ENCODE measurements at places on chromosomes 6 and 20.

- no peak for DNase-seq
These were observed 27.5 kb downstream of the EPB41L1 start for GRCh38 chr20:36181934-36182603.

DNA sequence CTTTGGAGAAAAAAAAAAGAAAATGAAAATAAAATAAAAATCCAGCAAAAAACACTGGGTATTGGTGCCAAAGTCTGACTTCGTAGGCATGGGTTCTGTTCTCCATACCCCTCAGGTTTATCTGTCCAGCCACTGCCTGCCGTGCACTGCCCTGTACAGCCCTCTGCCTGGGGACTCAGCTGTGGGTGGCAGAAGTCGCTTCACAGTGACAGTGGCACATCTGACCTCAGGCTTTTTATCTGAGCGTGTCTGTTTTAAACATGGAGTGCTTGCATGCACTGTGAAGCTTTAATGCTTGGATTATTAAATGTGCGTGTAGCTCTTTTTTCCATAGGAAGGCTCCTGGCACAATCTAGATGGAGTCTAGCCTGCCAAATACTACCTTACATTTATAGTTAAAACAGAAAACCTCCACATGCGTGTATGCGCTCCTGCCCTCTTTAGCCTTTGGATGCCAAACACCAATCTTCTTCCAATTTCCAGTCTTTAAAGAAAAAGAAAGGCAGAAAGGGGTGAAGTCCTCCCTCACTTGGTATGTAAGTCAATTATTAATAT lies 375.5 kb downstream of the UTRN start:
- DNase-seq: no peak

DNA sequence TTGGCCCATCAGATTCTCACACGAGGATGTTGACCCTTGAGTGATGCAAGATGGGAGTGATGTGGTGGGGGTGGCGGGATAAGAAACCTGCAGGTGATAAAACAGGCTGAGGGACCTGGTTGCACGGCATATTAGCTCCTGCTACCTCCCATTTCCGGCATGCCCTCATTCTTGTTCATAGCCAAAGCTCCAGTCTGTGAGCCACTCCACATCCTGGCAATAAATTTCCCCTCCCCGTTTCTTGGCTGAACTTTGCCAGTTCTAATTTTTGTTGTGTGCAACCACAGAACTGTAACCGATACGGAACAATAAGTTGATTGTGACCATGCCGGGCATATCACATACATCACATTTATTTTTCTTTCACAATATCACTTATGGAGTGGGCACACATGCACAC lies 41.6 kb upstream of the NFATC2 start:
- DNase-seq: no peak

GRCh38 chr20:47400685-47401084 lies 44.2 kb upstream of the ZMYND8 start:
- no peak for DNase-seq

GRCh38 chr20:32845786-32846185 lies 12.9 kb upstream of the EFCAB8 start:
- DNase-seq: no peak

- DNase-seq: no peak
These were observed 17.7 kb downstream of the LOC128125822 start for GRCh38 chr6:63589952-63590411.

DNA sequence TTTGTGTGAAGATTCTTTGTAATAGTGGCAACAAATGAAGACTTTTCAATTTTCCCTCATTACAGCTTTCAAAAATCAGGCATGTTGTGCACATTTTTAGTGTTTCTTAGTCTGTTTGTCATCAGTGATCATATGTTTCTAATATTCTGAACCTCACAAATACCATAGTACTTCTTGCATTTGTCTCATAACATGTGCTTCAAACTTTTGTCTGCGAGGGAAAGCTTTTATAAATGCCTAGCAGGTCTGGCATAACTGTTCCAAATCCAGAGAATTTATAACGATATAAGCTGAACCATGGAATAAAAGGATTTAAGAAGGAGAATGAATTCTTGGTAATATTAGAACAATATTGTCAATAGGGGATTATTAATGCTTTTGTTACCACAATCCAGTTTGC lies 670.2 kb downstream of the RFPL4B start:
- no peak for DNase-seq

GRCh38 chr6:109977791-109978173 lies 329 bp upstream of the GPR6 start:
- no peak for DNase-seq

GRCh38 chr6:50816115-50816675 lies 2.5 kb upstream of the TFAP2B start:
- peak; percentile 12 for DNase-seq

DNA sequence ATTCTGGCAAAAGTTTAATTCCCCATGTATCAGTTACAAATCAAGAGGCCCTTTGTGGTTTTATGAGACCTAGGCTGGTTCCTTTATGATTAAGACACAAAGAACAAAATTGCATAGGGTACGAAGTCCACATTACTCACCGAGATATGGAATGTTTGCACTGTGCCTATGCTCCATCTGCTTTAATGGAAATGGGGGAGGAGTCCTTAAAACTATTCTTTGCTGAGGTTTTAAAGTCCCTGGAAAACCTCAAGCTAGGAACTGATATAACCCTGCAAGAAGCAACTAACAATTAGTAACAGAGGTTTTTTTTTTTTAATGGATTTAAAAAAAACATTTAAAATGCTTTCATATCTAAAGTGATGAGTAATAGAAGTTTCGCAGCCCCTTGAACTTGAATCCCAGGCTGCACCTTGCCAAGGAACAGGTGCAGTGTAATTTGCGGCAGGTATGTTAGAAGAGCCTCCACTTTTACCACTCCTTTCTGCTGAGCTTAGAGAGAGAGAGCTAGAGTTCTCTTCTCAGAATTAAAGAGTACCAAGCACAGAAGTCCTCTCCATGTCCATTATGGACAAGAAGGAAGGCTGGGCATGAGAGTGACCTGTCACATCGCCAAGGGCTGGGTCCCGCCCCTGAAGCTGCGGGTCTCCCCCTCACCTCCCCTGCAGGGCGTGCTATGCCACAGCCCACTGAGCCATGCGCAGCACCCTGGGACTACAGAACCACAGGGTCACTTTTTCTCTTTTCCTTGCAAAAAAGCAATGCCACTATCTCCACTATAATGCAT lies 2.3 kb downstream of the SERPINB1 start:
- no peak for DNase-seq

DNA sequence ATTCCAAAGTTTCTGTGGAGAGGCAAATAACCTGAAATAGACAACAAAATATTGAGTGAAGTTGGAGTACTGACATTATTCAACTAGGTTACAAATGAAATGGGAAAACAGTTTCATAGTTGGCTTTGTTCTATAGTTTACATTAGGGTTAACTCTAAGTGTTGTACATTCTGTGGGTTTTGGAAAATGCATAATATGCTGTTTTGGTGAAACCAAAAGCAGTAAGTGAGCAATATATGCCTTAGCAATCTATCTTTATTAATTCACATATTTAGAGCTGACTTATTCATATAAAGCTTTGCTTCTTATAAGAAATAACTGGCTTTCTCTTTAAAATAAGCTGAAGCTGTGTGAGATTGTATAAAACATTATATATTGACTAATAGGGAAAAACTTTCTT lies 157.5 kb upstream of the AHI1 start:
- DNase-seq: no peak

DNA sequence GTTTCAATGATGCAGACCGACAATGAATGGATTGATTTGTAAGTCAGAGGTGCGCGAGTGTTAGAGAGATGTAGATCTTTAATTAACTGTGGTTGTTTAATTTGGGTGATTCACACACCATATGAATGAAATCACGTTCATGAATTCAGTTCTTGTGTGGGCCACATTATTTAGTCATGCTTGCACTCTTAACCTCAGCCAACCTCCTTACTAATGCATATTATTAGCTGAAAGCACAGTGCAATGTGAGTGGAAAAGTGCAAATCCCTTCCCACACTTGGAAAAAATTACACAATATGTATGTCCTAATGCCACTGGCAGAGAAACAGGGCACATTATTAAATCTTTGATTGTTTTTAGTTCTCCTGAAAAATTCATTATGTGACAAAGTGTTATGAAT lies 512.5 kb downstream of the BCKDHB start:
- no peak for DNase-seq

- DNase-seq: no peak
These were observed 1.9 kb upstream of the SLC35D3 start for GRCh38 chr6:136920216-136920615.

DNA sequence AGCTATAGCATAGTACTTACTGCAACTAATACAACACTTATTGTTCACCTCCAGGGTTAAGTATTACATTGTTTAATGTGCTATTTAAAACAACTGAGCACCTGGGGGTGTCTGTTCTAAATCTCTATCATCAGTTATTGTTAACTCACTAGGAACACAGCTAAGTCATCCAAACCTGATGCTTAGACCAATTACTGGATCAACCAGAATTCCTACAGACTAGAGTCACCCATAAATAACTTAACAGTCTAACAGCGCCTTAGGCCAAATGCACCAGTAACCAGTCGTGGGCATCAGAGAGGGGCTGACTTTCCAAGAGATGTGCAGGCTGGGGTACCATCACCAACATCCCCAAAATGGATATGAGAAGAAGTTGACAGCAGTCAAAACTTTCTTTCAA lies 110.7 kb downstream of the ADTRP start:
- DNase-seq: no peak

DNA sequence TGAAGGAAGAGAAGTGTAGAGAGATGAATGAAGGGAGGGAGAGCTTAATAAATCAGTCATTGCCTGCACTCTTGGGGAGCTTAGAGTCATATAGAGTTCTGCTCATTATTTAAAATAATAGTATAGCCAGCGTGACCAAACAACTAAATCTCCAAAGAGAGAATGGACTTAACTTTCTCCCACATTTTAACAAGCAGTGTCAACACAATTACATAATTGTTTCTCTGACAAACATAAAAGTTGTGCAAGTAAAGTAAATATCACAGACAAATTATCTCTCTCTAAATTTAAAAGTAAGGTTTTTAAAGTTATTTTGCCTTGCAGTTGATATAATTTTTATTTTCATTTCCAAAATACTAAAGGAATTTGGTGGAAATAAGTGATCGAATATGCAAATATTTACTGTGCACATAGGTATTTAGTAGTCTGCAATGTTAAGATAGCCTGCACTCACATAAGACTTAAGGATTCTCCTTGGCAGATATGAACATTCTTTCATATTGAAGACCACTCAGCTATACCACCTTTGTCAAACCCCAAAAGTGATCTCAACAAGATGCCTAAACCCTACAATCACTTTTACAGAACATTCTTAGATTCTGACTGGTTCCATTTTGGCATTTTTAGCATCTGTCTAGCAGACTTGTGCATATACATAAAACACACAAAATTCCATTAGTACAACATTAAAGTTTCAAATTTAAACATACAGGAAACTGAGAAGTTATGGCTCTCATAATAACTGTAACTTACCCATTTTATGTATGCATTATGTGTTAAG lies 67.7 kb downstream of the KIF6 start:
- no peak for DNase-seq

DNA sequence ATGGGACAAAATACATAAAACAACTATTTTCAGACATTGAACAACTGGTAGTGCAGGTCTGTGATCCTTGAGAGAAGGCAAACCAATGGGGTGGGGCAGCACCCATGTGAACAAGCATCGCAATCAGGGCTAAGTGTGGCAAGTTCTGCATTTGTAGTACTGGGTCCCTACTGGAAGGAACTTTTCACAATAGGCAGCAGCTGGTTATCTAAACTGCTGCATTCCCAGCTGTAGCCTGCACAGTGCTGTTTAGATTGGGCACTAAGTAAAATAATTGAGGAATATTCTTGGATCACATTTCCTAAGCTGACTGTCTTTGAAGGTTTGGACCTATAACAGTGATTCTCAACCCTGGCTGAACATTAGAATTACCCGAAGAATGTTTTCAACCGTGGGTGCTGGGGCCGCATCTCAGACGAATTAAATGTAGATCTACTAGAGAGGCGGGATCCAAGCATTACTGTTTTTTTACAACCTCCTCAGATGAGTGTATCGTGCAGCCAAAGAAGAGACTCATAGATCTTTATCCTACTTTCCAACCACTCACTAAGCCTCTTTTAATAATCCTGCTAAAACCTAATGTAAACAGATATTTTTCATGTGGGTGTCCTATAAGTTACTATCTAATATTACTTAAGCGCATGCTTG lies 12.4 kb upstream of the MAP3K4 start:
- DNase-seq: no peak

- DNase-seq: no peak
These were observed 108.6 kb upstream of the NAA20 start for GRCh38 chr20:19908576-19908975.

GRCh38 chr20:20521736-20522135 lies 153.8 kb downstream of the INSM1 start:
- no peak for DNase-seq

DNA sequence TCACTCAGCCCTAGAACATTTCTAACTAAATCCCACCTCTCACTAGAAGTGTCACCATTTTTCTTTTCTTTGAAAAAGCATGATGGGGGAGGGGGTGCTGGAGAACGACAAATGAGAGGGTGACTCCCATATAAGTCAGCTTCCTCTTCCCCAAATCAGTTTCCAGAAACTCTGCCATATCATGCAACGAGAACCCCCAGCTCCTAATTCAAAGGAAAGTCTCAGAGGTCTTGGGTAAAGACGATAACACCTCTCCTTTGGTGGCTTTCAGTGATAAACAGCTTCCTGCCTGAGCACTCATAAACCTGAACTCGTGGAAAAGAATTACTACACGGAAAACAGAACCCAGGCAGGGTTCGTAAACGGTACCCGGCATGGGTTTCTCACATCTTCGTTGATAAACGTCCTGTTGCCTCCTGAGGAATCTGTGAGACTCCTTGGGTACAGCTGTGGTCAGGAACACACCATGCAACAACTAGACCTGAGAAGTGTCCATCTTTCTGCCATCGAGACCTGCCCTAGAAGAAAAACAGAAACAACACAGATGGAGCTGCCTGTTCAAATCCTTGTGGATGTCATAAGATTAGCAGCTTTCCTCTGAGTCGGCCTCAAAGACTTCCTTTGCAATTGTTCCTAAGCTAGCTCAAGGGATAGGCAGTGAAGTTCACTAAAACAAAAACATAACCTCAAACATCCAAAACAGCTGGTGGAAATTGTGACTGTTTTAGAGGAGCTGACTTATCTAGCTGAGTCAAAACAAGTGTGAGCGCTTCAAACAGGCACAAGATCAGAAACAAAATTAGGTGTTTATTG lies 185.8 kb upstream of the PRDM1 start:
- peak; percentile 66 for DNase-seq

- no peak for DNase-seq
These were observed 144.1 kb downstream of the SMAP1 start for GRCh38 chr6:70811788-70812187.

DNA sequence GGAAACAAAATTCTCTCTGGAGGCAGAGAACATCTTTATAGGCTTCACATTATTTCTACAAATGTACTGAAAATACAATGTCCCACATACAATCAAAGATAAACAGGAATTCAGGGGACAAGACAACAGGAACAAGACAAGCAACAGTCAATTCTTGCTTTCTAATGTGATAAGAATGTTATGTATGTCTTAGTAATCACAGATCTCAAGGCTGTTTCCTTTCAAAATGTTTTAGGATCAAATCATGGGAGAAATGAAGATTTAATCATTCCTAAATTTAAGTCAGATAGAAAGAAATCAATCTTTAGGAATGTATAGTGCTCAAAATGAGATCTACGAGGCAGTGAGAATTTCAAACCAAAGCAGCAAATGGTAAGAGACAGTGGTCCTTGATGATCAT lies 32.1 kb downstream of the NEDD9 start:
- no peak for DNase-seq

Measured in activated CD4-positive, alpha-beta T cell treated with anti-CD3 and anti-CD28 coated beads, Interleukin-2, amount 50 U/mL, for 24 hours (primary cell).